ENCODE measurements at places on chromosomes 1 and 21. TPM values are rescaled to one million over a fixed set of nuclear protein-coding genes. Genes with fewer than 3 reads are reported as not detected.

GRCh38 chr1:30875197-30875596 is 33.4 kb downstream of the SDC3 start:
- no peak for DNase-seq

AMY2A gene
- not detected for total RNA-seq

DNA sequence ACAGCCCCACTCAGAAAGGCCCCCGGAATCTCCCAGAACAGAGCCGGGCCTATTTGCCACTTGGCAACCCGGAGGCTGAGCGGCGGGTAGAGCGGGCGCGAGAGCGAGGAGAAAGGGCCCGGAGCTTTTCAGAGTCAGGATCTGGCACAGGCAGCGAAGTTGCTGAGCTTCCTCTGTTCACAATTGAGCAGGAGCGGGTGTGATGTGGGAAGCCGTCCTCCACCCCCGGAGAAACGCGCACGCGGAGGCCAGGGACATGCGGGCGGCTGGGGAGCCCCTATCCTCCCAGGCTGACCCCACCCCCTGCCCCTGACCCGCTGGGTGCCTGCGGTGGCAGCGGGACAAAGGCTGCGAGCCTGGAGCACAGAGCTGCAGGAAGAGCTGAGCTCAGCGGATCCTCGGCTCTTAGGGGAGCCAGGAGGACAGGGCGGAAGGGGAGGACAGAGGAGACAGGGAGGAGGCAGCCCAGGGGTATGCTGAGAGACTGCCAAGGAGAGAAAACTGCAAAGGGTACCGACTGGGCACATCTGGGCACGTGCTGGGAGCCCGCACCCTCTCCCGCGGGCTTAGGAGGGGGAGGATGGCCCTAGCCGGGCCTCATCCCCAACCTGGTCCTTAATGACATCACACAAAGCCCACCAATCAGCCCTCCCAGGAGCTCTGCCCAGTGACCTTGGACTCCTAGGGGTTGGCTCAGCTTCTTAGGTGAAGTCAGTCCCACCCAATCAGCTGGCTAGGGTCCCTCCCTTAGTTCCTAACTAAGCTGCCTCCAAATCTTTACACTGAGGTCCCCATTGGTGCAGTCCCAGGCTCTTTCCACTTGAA is 9.3 kb downstream of the KIF21B start:
- no peak for DNase-seq

- DNase-seq: no peak
Measured at GRCh38 chr1:162390396-162391185, 9.1 kb downstream of the C1orf226 start.

DNA sequence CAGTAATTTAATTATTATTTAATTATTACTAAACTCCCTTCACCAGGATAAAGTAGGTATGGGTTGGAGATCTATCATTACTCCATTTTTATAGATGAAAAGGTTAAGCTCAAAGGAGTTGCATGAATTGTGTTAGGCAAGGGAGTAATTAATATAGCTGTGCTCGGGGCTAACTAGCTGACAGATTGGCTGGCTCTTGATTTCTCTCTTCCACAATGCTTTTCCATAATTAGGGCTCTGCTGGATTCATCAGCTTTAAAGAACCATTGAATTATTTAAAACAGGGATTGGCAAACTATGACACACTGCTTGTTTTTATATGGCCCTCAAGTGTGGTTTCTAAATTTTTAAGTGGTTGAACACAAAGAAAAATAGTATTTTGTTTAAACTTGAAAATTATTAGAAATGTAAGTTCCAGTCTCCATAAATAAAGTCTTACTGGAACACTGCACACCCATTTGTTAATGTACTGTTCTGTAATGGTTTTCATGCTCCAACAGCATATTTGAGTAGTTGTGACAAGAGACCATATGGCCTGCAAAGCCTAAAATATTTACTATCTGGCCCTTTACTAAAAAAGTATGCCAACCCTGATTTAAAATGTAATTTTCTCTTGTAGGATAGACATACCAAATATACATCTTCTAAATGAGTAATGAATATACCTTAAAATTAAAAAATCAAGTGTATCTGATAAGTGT is 76.4 kb downstream of the GDAP2 start:
- no peak for DNase-seq

DNA sequence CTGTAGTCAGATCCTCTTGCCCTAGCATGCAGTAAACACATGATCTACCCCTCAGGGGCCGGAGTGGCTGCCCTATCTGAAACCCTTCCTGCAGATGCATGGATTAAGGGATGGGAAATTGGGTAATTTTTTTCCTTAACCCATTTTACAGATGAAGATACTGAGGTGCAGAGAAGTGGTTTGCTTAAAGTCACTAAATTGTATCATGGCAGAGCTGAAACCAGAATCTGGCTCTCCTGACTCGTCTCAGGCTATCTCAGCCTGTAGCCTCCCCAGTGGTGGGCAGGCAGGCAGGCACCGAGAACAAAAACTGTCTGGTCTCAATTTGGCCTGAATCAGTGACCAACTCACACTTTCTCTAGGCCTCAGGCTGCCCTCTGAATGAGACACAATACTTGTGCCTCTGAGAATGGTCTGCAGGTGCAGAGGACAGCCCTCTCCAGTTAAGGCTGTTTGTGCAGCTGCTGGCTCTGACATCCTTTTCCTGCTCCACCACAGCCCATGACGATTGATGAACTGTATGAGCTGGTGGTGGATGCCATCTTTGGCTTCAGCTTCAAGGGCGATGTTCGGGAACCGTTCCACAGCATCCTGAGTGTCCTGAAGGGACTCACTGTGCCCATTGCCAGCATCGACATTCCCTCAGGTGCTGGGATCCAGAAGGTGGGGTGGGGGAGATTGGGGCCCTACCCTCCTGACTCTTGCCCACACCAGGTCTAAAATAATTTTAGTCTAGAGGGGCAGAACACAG is 1.5 kb downstream of the NAXE start:
- no peak for DNase-seq

PGLYRP3 gene
- not detected for total RNA-seq

Data from fibroblast of villous mesenchyme (primary cell).